Activated naive CD4-positive, alpha-beta T cell treated with anti-CD3 and anti-CD28 coated beads, Interleukin-2, amount 50 U/mL, for 72 hours (primary cell): ENCODE measurements at places on chromosomes 4 and X. TPM values are rescaled to one million over a fixed set of nuclear protein-coding genes. Genes with fewer than 3 reads are reported as not detected.

The ADH6 gene
- total RNA-seq, result not detected

The GAGE2A gene
- total RNA-seq, result not detected

The BGN gene
- total RNA-seq, result not detected

The ZBTB49 gene
- total RNA-seq, result 6.0 TPM

The CD40LG gene
- total RNA-seq, result 134 TPM

DNA sequence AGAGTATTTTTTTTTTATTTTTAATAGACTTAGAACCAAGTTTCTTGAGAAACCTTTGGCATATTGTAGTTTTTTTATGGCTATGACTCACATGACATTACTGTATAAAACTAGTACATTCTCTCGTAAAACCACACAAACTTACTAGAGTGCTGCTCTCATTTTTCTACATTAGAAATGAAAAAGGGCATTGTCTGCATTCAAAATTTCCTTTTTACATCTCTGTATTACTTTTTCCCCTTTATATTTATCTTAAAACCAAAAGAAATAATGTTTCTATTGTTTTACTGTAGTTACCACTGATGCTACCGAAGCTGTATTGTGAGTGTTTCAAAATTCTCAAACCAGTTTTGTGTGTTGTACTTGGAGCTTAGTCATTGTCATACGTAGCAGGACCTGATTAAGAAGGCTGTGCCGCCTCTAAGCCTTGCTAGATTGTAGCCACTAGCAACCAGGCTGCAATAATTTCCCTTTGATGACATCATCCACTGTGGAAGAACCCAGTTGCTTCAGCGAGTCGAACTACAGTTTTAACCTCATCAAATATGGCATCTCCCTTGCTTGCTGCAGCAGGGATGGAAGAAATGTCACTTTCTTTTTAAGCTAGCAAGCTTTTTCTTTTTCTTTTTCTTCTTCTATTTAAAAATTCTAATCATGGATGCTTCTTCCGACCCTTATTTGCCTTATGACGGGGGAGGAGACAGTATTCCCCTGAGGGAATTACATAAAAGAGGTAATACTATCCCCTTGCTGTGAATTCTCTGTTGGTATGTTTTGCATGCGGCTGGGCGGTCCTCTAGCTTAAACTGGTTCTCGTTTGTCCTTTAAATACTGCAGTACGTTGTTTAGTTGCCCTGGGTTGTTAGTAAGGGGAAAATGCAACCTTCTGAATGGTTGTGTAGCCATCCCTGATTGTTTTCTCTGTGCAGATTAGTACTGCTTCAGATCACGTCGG, 39.6 kb downstream of the CLCN3 start:
- peak; percentile 75 for DNase-seq

DNA sequence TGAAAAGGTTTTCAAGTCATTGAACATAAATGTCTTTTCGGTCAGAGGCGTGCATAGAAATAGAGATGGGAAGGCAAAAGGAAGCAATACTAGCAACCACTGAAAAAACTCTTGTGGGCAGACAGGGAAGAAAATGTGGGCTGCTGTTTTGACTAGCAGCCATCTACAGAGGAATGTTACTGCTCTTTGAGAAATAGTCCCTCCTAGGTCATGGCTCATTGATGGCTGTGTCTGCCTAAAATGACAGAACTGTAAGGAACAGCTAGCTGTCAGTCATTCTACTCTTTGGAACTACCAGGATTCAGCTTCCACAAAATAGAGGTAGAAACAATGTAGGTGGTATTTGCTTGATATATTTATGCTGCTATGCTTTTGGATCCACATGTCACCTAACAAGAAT, 26.9 kb upstream of the TMPRSS11B start:
- DNase-seq, result no peak

- DNase-seq, result no peak
These were observed 52.5 kb upstream of the TADA2B start for GRCh38 chr4:6990661-6991060.

- DNase-seq, result no peak
These were observed 154.2 kb downstream of the NHS start for GRCh38 chrX:17529151-17529745.

DNA sequence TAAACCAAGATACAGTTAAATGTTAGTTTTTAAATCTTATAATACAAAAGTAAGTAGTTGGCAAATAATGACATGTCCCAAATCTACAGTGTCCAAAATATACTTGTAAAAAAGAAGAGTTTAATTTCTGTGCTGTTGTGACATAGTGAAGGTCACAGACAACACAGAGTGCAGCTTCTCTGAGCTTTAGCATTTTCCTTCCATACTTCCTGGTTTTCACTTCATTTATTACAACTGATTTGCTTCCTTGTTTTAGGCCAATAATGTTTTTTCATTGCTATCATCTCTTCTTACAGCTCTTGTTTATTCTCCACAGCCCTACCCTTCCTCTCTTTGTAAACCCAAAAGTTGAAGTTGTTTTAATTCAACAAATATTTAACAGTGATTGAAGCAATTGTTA, 132.4 kb upstream of the TET2 start:
- no peak for DNase-seq

- no peak for DNase-seq
These were observed 213.3 kb downstream of the EPHA5 start for GRCh38 chr4:65457011-65457410.

- DNase-seq, result no peak
These were observed 2616.0 kb downstream of the ARAP2 start for GRCh38 chr4:33628296-33628695.

- no peak for DNase-seq
These were observed 194.4 kb upstream of the CPEB2 start for GRCh38 chr4:14807856-14808255.

DNA sequence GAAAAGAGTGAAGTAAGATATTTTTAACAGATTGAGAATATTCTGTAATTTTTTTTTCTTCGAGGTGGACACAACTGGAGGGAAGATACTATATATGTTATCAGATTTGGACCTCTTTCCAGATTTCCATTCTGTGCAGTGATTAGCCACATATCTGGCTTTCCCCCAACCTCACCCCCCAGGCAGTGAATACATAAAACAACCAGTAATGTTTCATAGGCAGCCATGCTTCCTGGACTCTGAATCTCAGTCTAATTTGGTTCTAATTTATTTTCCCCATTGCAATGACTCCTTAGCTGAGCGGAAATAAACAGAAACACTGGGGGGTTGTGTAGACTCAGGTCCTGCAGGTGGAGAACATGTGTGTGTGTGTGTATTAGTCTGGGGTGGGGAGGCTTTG, 226.5 kb downstream of the FBXW7 start:
- DNase-seq, result no peak

DNA sequence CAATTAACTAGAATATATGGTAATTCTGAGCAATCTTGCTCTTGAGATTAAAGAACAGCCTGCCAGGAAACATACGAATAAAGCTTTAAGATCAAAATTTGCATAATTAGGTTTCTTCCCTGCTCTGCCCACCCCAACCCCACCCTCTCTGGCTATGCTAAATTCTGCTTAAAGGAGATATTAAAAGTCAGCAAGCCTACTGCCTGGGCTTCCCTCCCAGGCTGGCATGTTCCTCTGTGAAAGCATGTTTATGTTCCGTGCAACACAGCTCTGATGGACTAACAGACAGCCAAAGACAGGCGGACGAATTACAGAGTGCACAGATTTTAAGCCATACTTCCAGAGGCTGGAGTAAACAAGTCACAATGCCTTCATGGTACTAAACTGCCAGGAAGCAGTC, 28.4 kb downstream of the CD99L2 start:
- DNase-seq, result no peak

DNA sequence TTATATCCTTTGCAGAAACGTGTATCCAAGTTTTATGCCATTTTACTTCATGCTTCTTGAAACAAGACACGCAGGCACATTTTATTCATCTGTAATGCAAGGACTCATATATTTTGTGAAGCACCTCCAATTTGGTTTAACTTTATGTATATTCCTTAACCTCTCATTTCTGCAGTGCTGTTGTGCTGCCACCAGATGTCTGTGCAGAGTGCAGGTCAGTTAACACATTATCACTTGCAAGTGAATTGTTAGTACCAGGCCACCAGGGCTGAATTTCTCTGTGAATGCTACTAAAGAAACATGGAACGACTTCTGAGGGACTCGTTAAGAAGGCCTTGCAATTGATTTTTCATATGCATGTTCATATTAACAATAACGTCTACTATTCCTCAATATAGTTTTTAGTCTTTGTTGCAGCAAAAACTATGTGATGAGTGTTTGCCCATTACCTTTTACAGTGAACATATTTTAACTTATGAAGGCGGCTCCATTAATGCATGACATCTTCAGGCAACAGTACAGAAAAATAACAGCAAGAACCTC, 770.3 kb downstream of the NLGN4X start:
- no peak for DNase-seq

DNA sequence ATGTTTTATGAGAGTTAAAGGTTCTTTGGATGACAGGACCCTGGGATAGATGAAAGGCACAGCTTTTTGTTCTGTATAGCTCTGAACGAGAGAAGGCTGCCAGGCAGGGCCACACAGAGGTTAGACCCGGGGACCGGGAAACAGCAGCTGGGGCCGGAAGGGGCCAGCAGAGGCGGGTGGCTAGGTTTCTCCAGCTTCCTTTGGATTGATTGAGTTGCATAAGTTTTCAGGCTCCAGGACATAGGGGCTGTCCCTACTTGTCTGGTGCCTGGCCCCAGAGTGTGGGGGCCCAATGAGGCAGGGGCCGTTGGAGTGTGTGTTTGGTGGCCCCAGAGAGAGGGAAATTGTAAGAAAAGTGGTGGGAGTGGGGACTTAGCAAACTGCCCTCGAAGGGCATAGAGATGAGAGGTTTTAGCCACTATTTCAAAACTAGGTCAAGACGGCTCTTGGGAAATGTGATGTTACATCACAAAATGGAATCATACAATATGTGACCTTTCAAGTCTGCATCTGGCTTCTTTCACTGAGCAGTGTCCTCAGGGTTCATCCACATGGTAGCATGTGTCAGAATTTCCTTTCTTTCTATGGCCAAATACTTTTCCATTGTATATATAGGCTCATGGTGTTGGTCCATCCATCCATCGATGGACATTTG, 3.7 kb downstream of the ZFP92 start:
- peak; percentile 4 for DNase-seq

GRCh38 chrX:30906726-30907125, 17.7 kb upstream of the TAB3 start:
- DNase-seq, result no peak

GRCh38 chrX:148698221-148698620, 197.8 kb downstream of the AFF2 start:
- DNase-seq, result no peak

GRCh38 chr4:165921546-165921945, 48.5 kb downstream of the TLL1 start:
- DNase-seq, result no peak

DNA sequence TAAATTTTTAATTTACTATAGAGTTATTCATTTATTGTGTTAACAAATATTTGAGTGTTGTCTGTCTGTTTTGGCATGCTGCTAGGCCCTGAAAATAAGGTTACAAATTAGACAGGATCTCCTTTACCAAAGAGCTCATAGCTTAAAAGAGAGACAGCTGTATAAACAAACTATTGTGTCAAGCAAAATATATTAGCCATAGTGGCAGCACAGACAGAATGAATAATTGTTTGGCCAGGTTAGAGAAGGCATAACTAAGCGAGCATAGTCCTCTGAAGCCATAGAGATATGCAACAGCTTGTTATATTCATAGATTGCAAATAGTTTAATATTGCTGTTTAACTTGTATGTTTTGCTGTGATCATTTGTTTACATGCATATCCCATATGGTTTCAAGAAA, 66.7 kb upstream of the NDUFC1 start:
- DNase-seq, result no peak

DNA sequence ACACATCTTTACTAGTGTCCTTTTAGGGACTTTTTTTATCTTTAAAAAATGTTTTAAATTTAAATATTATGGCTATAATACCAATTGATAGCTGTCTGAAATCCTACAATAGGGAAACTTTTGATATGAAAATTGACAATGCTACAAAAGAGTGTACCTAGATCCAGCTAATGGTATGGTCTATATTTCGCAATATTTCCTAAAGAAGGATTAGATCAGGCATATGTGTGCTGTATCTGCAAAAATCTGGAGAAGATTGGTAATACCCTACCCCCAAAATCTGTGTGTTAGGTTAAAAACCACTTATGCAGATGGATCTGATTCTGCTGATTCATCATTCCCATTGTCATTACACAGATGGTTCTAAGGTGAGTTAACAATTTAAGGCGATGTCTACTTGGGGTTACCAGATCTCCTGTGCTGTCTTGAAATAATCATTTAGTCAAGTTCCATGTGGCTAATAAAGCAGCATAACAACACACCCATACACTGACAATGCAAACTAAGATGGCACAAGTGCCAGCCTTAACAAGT, 137.1 kb downstream of the GASK1B start:
- DNase-seq, result no peak

DNA sequence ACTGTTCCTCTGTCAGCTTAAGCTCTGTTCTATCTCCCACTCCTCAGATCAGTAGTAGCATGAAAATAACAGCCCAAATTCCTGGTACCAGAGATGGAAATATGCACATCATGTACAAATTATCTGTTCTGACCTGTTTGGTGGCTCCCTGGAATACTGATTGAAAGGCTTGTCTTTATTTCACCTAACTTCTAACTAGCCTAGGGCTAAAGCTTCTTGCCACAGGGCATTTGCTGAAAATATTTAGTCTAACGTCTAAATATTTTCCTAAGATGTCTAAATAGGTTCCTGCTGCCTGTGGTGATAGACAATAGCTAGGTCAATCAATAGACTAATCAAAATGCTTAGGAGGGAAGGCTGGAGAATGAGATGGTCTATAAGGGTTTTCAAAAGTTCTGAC, 12.9 kb upstream of the PRMT9 start:
- DNase-seq, result no peak

DNA sequence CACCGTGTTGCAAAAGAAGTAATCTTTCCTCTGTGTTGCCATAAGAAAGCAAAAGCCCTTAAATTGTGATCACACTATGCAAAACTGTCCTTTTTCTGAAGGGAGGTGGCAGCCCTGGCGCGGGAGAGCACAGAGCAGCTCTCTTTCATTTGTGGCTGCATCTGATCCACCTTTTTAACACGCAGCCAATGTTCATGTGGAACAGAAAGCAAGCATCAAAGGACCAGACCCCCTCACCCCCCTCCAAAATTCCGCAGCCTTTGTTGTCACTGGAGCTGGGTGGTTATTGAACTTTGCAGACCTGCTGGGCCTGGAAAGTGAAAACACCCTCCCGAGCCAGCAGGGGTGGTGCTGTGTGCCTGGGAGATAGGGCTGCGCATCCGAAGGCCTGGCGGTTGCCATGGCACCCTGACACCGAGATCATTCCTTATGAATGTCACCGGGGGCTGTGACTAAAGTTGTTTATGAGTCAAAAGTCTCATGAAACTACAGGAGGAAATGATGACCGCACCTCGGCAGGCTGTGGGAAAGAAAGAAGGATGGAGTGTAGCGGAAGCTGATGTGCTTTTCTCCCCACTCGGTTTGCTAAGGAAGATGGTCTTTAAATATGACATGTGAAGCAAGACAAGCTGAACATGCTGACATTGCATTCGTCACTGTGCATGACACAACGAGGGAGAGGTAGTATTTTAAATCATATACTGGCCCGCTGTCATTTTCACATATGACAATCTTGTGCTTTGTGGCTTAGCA, 367.4 kb downstream of the UNC5C start:
- no peak for DNase-seq
